ENCODE measurements at places on chromosomes 3 and 15.

- no peak for DNase-seq
Observed at GRCh38 chr3:187370051-187370450, 1.9 kb downstream of the RTP4 start.

DNA sequence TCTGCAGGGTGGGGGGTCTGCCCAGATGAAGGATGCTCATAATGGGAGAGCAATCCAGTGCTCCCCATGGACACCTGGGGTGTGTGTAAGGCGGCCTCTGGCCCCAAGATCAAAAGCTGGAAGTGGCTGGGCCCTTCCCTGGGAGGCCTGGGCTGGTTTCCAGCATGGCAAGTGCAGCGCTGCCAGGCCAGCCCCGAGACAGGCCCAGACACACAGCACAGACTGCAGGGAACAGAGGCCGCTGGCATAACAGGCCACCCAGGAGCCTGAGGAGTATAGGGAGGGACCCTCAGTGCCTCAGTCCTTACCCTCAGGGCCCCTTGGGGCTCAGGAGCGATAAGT, 10.0 kb downstream of the ITPKA start:
- DNase-seq, result no peak

- DNase-seq, result no peak
Observed at GRCh38 chr3:85533586-85533985, 574.8 kb downstream of the CADM2 start.

- DNase-seq, result no peak
Observed at GRCh38 chr3:134486577-134487041, 752 bp downstream of the CEP63 start.

DNA sequence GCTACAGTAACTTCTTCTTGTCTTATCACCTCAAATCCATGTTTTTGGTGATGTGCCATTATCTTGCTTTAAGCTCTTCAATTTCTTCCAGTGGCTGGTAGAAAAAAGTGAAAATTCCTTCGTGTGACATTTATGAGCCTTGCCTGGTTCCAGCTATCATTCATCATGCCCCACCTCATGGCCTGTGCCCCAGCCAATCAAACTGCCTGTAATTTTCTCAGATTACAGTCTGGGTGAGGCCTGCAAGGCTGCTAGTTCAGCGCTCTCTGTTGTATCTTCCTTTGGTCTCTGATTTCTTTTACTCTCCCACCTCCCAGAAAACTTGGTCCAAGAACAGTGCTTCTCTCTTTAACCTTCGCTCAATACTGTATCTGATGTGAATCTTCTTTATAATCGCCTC, 249.3 kb upstream of the ZNF717 start:
- DNase-seq, result no peak

GRCh38 chr15:80920271-80920699, 69.3 kb downstream of the MESD start:
- DNase-seq, result no peak

GRCh38 chr15:70547846-70548487, 215.4 kb downstream of the UACA start:
- no peak for DNase-seq

GRCh38 chr3:183734750-183735494, 37.3 kb downstream of the YEATS2 start:
- no peak for DNase-seq

DNA sequence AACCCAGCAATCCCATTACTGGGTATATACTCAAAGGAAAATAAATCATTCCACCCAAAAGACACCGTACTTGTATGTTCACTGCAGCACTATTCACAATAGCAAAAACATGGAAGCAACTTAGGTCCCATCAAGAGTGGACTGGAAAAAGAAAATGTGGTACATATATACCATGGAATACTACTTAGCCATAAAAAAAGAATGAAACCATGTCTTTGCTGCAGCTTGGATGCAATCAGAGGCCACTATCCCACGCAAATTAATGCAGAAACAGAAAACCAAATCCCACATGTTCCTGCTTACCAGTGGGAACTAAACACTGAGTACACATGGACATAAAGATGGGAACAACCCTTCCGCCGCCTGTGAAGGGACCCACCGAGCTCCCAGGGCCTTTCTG, 34.2 kb downstream of the UACA start:
- no peak for DNase-seq
